ENCODE measurements at places on chromosomes 13 and 19. TPM values are rescaled to one million over a fixed set of nuclear protein-coding genes. Genes with fewer than 3 reads are reported as not detected.

- no peak for ATAC-seq
Observed at GRCh38 chr19:52520013-52520412, 7.5 kb upstream of the ZNF808 start.

Gene IL4I1
- 42.0 TPM for total RNA-seq

DNA sequence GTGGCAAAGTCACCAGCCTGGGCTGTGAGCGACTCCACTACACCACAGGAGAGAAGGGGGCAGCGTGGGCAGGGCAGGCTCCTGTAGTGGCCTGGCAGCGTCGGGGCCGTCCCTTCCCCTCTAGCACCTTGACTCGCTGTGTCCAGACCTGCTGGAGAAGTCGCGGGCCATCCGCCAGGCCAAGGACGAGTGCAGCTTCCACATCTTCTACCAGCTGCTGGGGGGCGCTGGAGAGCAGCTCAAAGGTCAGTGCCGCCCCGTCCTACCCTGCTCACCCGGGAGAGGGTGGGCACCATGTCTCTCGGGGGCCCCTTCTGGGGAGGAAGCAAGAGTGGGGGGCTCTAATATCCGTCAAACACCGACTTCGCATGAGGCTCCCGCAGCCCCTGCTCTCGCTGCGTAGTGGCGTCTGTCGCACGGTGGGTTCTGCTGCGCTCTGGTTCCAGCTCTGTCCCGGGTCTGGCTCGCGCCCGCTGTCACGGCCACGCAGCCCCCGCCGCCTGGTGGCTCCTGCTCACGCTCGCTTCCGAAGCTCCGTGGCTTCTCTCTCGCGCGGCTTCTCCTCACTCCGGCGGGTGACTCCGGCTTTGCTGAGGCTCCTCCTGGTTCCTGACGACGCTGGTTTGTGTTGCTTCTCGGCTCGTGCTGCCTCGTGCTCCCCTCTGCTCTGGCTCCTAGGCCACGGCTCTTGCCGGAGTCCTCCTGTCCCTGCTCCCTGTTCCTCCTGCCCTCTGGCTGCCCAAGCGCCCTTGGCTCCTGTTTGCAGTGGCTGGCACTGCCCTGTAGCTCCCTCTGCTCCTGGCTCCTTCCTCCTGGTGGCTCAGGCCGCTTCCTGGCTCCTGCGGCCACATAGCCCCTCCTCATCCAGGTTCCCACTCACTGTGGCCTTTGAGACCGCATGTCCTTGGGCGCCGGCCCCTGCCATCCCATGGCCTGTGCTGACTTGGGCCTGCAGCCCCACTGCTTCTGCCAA is 27.2 kb downstream of the MYH14 start:
- ATAC-seq, result no peak

Gene CYP4F8
- total RNA-seq, result not detected

GRCh38 chr19:23394511-23394910 is 760 bp downstream of the ZNF91 start:
- no peak for ATAC-seq

DNA sequence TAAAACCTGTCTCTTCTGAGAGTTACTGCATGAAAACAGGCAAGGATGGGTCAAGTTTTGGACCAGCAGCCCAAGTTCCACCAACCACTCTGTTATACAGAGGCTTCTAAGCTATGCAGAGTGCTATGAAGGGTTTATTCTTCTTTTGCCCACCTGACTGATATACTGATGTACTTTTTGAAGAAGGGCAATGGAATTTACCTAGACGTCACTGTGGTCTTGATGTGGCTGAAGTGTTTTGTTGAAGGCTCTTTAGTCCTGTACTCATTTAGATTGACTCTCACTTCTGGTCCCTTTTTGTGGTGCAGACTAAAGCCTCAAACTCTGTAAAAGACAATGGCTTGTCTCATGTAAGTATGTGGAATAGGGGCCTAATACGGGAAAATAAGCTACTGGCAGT is 92.0 kb downstream of the DGKH start:
- ATAC-seq, result no peak

DNA sequence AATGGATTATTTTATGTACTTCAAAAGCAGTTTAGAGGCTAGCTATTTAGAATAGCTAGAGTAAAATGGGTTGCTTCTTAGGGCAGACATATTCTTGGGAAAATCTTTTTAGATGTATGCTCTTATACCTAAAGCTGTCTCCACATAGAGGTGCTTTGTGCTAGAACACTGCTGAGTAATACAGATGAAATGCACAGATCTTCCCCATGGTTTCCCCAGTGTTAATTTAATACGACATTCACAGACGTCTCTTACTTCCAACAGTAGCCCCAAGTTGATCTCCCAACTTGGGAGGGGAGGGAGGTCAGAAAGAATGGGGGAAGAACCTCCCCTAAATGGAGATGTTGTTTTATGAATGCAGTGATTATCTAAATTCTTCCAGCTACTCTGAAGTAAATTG is 16.9 kb downstream of the NALCN start:
- no peak for ATAC-seq

- peak; percentile 39 for ATAC-seq
Observed at GRCh38 chr19:3785451-3785937, 687 bp downstream of the MATK start.

GRCh38 chr13:93635616-93636032 is 409.0 kb downstream of the GPC6 start:
- ATAC-seq, result no peak

GRCh38 chr13:29688193-29688592 is 92.7 kb upstream of the SLC7A1 start:
- ATAC-seq, result no peak

Gene TEX29
- 1.7 TPM for total RNA-seq

Data from activated T-helper 17 cell treated with anti-CD3 and anti-CD28 coated beads, Interleukin-2, amount 50 U/mL, for 72 hours (primary cell).